ENCODE measurements at places on chromosomes 6 and 20. TPM values are rescaled to one million over a fixed set of nuclear protein-coding genes. Genes with fewer than 3 reads are reported as not detected.

SLC22A23 gene
- 2.6 TPM for total RNA-seq

SLC17A1 gene
- total RNA-seq = not detected

BPIFB2 gene
- total RNA-seq = not detected

PPIL6 gene
- total RNA-seq = 15.7 TPM

PRL gene
- 1.0 TPM for total RNA-seq

TPD52L1 gene
- total RNA-seq = 14.6 TPM

IMPG1 gene
- total RNA-seq = 0.52 TPM

NMBR gene
- total RNA-seq = not detected

KIAA1755 gene
- 3.7 TPM for total RNA-seq

RAMACL gene
- 1.0 TPM for total RNA-seq

BFSP1 gene
- total RNA-seq = 1.0 TPM

TNXB gene
- 130 TPM for total RNA-seq

NCOA7 gene
- 6.3 TPM for total RNA-seq

MAK gene
- total RNA-seq = not detected

DPPA5 gene
- not detected for total RNA-seq

FAM209B gene
- not detected for total RNA-seq

Measured in skeletal muscle tissue (tissue), 5 donors.